ENCODE measurements at places on chromosomes 2 and 18.

DNA sequence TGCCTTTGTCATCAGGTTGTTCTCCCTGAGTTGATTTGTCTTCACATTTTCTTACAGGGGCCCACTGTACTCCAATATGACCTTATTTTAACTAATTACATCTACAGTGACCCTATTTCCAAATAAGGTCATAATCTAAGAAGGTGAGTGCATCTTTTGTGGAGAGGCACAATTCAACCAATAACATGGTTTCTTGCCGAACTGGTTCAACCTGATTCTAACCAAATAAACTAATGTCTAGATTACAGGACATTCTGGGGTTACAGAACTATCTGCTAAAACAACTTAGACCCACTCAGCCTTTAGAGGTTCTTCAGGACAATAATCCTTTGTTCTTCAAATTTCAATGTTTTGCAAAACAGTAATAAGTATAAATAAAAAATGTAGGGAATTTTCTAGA is 496.5 kb upstream of the SOX11 start:
- DNase-seq: no peak

GRCh38 chr18:57362714-57363113 is 10.4 kb downstream of the ST8SIA3 start:
- no peak for DNase-seq

DNA sequence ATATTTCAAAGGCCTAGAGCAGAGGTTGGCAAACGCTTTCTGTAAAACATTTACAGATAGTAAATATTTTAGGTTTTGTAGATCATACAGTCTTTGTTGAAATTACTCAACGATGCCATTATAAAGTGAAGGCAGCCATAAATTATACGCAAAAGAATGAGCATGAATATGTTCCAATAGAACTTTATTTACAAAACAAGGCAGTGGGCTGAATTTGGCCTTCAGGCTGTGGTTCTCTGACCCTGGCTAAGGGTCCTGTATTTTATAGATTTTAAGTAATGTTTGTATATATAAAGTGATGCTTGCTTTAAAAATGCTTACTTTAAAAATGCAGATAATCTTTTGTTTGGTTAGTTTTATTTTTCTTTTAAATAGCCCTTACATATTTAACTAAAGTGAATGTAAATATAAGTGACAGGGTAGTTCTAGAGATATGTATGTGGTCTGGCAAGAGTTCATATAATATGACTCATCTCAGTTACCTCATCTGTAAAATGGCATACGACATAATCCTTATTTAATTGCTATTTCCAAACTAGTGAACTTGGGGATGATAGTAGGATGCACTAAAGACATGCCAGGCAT is 51.7 kb upstream of the ATP5MC3 start:
- DNase-seq: no peak

DNA sequence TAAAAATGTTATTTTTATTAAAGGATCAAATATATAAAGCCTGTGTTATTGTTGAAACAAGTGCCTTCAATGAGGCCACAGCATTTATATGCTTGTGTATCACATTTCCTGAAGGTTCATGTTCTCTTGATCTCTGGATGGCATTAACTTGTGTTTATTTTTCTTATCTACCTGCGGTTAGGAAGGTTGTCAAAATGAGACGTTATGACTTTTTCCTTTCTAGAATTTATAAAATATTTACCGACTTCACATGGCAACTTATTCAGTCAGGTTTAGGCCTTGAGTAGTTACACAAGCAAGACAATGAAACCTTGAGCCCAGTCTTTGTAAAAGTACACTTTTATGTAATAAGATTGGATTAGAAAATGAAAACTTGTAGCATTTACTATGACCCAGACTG is 196.4 kb upstream of the ACVR2A start:
- no peak for DNase-seq
